ENCODE measurements at places on chromosomes 12 and 14.

DNA sequence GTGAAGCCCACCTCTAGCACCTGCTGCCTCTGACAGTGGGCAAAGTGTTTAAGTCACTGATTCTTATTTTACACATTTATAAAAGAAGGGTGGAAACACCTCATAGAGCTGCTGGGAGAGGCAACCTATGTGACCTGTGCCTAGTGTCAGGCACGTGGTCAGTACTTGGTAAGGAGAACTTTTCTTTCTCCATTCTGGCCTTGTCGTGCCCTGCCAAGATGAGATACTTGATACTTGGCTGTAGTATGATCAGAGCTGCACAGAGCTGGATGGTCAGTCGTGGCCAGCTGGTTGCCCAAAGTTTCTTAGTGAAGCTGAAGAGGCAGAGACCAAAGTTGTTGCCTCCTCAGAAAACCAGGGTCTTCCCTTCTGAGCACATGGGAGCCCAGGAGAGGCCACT lies 24.6 kb downstream of the PLEKHH1 start:
- DNase-seq, result no peak

- DNase-seq, result no peak
These were observed 172.1 kb downstream of the TSPAN9 start for GRCh38 chr12:3249081-3249800.

GRCh38 chr14:35378425-35379233 lies 25.9 kb downstream of the NFKBIA start:
- no peak for DNase-seq

DNA sequence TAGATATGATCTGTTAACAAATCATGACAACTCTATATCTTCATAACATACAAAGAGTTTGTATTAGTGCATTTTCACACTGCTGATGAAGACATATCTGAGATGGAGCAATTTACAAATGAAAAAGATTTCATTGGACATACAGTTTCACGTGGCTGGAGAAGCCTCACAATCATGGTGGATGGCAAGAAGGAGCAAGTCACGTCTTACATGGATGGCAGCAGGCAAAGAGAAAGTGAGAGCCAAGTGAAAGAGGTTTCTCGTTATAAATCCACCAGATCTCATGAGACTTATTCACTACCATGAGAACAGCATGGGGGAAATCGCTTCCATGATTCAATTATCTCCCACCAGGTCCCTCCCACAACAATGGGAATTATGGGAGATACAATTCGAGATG lies 157.6 kb downstream of the DUSP6 start:
- DNase-seq, result no peak

DNA sequence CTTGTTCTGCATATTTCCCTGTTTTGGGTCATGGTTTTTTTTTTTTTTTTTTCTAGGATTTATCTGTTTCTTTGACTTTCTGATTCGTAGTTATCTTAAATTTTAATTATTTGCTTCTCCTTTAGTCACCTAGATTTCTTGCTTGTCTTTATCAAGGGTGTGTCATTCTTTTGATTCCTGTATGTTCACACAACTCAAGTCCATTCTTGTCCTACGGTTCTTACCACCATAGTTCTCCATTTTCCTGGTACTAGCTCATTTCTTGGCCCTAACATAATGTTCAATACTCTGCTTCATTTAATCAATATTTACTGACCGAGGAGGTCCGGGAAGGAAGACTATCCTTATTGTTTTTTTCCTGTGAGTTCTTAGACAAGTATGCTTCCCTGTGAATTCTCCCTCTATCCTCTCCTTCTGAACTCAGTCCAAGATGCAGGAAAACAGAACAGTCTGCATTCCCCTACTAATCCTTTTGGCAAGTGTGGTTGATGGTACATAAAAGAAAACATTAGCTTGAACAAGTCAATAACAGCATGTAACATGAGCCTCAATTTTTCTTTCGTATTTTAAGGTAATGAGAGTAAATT lies 1346.4 kb upstream of the SEL1L start:
- DNase-seq, result no peak

GRCh38 chr14:23056145-23056955 lies 970 bp downstream of the CDH24 start:
- peak; percentile 63 for DNase-seq

GRCh38 chr12:96103067-96103644 lies 67.8 kb upstream of the LTA4H start:
- DNase-seq, result no peak

DNA sequence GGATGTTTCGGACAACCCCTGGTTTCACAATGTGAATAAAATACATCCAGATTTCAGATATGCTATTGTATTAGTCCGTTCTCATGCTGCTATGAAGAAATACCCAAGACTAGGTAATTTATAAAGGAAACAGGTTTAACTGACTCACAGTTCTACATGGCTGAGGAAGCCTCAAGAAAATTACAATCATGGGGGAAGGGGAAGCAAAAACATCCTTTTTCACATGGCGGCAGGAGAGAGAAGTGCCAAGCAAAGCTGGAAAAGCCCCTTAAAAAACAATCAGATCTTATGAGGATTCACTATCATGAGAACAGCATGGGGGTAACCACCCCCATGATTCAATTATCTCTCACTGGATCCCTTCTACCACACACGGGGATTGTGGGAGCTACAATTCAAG lies 451.7 kb downstream of the MDGA2 start:
- no peak for DNase-seq

GRCh38 chr12:109844091-109844490 lies 10.9 kb upstream of the TRPV4 start:
- DNase-seq, result no peak

GRCh38 chr12:22284871-22285270 lies 49.6 kb downstream of the ST8SIA1 start:
- DNase-seq, result no peak

- no peak for DNase-seq
These were observed 16.1 kb upstream of the NUDT14 start for GRCh38 chr14:105197211-105197641.

DNA sequence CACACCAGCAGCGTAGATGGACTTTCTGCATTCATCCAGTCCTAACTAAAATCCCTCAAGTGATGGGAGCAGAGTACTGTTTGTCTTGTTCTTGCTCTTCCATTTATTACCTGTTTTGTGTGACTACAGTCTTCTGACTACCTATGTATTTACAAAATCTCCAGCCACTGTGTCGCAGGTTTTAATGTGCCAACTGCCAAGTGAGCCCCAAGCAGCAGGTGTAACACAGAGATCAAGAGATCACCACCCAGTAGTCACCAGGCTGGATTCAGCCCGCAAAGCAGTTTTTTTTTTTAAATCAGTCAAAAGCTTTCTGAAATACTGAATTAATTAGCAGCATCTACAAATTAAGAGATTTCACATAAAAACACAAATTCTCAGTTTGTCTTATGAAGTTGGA lies 724.1 kb upstream of the USP15 start:
- DNase-seq, result no peak

DNA sequence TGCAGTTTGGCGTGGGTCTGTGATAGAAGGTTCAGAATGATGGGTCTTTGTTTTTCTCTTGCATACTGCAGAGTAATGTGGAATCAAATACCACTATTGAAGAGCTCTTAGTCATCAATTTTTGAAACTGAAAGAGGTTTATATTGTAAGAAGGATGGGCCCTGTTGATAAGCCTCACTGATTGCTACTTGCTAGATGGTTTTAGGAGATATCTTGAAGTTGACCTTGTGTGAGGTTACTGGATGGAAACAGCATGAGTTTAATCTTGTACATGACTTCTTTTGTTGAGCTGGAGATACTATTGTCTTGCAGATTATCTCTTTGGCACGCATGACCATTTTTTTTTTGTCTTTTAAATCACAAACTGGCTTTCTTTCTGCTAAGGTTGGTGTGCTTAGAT lies 13.8 kb downstream of the BICD1 start:
- peak; percentile 69 for DNase-seq

DNA sequence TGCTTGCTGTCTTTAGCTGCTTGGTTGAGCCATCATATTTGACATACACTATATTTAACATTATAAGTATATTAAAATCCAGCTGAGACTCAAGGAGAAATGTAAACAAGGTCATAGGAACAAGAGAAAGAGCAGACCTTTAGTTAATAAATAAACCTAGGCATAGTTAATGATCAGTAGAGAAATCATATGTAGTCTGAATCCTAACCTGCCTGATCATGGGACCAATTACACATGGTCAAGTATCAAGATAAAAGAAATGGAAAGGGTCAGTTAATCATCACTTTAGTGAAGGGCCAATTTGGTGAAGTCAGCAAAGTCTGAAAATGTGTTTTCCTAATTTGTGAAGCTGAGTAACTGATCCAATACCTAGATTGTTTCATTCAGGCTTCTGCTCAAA lies 7.5 kb downstream of the RNF212B start:
- DNase-seq, result no peak

GRCh38 chr12:11580125-11580751 lies 69.2 kb upstream of the ETV6 start:
- peak; percentile 78 for DNase-seq

DNA sequence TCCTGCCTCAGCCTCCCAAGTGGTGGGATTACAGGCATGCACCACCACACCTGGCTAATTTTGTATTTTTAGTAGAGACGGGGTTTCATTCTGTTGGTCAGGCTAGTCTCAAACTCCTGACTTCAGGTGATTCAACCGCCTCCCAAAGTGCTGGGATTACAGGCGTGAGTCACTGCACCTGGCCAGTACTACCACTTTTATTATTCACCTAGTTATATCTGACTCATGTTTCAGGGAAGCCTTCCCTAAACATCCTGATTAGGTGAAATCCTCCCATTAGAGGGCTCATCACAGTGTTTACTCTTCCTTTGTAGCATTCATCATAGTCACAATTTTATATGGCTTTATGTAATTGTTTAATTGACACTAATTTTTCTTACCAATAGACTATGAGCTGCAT lies 295.3 kb upstream of the SOX5 start:
- no peak for DNase-seq

DNA sequence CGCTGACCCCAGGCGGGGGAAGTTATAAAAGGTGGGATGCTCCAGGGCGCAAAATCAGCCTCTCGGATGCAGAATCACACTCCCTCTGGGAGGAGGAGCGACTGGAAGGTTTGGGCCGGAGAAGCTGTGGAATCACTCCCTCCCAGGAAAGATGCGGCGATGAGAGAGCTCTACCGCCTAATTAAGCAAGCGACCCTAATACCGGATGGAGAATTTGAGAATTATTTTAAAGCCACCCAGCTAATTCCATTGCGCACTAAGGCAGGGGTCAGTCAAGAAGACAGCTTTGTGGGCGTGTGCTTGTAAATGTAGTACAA lies 1.9 kb downstream of the COL2A1 start:
- DNase-seq, result no peak

- no peak for DNase-seq
These were observed 152.4 kb upstream of the ATP2B1 start for GRCh38 chr12:89861086-89861485.

- DNase-seq, result no peak
These were observed 8.1 kb downstream of the OR10G2 start for GRCh38 chr14:21626491-21627230.

DNA sequence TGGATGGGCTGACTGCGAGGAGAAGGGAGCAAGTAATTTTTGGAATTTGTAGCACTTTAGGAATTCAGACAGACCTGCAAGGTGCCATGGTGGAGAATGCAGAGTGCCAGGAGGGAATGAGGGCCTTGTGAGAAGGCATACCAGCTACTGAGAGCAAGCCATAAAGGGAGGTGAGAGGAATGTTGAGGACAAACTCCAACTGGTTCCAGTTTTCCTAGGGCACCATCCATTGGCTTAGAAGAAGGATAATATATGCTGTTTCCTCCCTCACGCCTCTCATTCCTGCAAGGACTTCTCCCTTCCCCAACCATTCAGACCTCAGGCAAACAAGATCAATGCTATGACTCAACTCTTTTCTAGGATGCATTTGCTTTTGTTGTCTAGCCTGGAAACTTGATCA lies 11.2 kb upstream of the DAAM1 start:
- no peak for DNase-seq

DNA sequence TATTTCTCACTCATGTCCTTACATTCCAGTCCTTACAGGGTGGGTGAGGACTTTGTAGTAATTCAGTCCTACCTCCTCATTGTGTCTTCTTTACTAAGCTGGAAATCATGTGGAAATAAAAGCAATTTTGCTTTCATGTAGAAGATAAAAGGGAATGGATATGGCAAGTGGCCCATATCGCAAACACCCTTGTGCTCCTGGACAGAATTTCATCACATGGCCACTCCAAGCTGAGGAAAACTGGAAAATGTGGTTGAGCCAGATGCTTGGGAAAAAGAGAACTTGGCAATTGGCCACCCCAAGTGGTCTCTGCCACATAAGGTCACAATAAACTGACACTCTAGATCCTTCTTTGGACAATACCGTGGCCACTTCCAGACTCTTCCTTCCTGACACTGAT lies 64.2 kb upstream of the IFNG-AS1 start:
- DNase-seq, result no peak

DNA sequence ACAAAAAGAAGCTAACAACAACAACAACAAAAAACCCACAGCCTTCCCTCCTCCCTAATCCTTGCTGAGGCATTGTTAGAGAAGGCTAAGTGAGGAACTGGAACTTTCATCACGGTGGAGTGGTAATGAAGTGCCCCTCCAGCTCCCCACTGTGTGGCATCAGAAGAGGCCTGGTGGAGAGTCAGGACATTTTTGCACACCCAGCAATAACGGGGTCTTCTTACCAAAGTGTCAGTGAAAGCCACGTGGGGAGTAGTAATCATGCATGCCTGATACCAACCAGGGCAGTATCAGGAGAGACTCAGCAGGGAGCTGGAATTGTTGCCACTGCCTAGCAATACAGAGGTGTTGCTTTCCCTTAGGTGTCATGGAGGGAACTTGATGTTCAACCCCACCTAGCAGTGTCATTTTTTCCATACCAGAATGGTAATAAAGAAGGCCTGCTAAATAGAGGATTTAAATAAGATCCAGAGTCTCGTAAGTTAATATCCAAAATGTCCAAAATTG lies 299.7 kb upstream of the RGS6 start:
- DNase-seq, result no peak

- DNase-seq, result no peak
These were observed 152.1 kb downstream of the DUSP6 start for GRCh38 chr12:89200217-89200616.

DNA sequence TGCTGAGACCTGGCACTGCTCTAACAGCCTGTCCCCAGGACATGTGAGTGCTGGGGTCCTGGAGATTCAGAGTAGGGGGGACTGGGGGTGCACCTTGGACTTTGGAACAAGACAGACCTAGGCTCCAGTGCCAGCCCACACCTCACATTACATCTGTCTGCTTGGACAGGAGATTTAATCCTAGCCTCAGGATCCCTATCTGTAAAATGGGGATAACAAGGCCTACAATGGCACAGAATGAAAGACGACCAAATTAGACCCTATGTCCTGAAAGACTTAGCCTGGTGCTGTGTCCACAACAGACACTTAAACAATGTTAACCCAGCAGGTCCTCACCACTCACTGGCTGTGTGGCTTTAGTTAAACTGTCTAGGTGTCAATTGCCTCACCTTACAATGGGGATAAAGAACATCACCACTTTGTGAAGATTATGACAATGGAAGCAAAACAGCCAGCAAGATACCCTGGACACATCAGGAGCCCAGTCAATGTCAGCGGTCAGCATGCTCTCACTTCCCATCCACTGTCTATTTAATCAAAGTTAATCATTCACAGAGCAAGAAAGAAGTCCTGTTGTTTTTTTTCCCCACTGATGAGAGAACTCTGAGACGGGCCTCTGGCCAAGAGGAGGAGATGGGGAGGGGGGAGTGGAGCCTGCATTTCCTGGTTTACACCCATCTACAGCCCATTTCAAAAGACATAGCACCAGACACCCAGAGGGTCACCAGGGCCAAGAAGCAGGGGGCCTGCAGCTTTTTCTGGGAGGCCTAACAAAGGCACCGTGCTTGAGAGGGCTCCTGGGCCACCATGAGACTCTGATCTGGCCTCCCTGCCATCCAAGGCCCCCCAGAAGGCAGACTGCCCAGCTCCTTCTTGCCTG lies 40.6 kb downstream of the ACTN1 start:
- DNase-seq, result no peak

- DNase-seq, result no peak
These were observed 5.6 kb upstream of the ASCL1 start for GRCh38 chr12:102951841-102952240.
